CD4-positive, alpha-beta T cell treated with Interleukin-21 for 1 hour (primary cell): ENCODE measurements at places on chromosomes 12 and 14.

DNA sequence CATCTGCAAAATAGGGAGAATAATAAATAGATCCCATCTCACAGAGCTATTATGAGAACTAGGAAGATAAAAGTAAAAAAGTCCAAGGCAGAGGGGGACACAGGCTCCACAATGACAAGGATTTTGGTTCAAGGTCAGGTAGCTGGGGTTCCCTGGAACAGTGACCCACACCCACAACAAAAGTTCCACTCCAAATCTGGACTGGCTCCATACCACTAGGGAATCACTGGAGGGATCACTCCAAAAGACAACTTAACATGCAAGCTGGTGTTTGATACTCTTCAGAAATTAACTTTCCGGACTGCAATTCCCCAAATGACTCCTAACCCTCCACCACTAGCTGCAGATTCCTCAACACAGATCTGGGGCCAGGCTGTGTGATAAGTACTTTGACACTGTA lies 54.9 kb downstream of the ITPK1 start:
- no peak for DNase-seq

DNA sequence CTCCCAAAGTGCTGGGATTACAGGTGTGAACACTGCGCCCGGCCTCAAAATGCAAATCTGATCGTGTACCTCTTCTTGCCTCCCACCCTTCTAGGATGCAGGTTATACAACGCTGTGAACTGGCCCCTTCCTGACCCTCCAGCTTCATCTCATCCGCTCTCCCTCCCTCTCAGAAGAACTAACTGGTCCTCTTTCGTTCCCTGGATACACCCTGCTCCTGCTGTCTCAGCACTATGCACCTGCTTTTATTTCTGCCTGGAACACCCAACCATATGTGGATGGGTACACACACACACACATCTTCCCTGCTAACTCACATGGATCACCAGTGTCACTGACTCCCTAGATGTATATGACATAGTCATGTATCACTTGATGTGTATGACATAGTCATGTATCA lies 56.1 kb upstream of the VASH1 start:
- DNase-seq, result no peak

GRCh38 chr14:61396279-61396678 lies 74.9 kb downstream of the PRKCH start:
- no peak for DNase-seq

DNA sequence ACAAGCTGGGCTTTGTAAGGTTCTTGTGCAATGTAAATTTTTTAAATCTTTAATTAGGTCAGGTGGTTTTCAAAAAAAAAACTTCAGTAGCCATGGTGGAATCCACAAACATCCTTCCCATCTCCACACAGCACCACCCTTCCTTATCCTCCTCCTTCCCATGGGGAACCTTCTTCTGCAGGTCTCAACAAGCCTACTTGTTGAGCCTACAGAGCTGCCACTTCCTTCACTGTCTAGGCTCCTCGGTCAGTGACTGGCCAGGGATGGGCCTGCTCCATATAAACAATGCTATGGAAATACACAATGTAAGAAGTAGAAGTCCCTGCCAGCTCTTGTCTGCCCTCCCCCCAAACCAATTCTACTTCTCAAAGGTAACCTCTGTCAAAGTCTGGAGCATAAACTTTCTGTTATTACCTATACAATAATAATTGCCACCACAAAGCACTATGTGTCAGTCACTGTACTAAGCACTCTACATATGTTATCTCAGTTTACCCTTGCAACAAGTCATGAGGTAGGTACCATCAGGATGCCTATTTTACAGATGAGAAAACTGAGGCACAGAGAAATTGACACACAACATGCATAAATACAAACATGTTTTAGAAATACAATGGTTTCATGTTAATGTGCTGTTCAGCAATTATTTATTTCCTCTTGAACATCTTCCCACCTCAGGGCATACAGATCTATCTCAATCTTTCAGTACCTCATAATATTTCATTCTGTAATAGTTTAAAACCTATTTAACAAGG lies 17.4 kb downstream of the LIMA1 start:
- DNase-seq, result no peak

GRCh38 chr12:65935906-65936901 lies 111.9 kb downstream of the HMGA2 start:
- DNase-seq, result no peak

- no peak for DNase-seq
Observed at GRCh38 chr12:14399871-14400270, 34.4 kb downstream of the ATF7IP start.

DNA sequence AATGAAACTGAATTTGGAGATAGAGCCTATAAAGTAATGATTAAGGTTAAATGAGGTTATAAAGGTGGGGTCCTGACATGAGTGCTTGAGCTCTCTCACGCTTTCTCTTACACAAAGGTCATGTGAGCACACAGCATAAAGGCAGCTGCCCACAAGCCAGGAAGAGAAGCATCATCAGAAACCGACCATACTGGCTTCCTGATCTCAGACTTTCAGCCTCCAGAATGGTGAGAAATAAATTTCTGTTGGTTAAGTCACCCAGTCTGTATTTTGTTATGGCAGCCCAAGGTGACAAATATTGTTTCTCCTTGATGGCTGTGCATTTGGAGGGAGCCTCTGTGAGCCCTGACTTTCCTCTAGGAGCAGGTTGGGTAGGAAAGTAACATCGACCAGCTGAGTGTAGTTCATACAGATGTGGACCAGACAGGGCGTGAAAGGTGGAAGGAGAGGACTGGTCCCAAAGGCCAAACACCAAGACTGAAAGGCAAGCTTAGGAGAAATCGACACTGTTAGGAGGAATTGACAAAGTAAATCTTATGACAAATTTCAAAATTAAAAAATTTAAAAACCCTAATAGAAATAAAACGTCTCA lies 97.6 kb upstream of the SLC38A2 start:
- DNase-seq, result peak; percentile 37

DNA sequence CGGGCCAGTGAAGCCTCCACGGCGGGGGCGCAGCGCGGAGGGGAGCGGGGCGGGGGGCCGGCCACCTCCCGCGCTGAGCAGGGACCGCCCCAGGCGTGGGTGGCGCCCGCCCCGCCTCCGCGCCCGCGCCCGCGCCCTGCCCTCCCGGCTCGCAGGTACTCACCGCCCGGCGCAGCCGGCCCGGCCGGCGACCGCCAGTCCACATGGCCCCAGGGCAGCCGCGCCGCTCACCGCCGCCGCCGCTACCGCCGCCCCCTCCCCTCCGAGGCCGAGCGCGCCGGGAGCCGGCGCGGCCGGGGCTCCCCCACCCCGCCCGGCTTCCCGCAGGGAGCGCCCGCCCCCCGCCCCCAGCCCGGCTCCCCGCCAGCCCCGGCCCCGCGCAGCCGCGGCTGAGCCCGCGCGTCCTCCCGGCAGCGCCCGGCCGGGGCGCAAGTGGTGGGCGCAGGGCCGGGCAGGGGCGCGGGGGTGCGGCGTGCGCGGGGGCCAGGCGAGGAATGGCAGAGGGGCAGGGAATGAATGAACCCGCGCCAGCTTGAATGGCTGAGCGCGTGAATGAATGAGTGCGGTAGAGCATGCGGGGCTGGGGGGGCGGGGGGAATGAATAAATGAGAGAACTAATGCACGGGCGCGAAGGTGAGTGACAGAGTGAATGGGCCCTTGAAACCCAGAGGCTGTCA lies at the start of gene BEGAIN:
TSS of gene BEGAIN (minus strand) at position 332 of the 677 bp plus-strand sequence. CDS start at position 205, 127 bp downstream.
- DNase-seq, result no peak

DNA sequence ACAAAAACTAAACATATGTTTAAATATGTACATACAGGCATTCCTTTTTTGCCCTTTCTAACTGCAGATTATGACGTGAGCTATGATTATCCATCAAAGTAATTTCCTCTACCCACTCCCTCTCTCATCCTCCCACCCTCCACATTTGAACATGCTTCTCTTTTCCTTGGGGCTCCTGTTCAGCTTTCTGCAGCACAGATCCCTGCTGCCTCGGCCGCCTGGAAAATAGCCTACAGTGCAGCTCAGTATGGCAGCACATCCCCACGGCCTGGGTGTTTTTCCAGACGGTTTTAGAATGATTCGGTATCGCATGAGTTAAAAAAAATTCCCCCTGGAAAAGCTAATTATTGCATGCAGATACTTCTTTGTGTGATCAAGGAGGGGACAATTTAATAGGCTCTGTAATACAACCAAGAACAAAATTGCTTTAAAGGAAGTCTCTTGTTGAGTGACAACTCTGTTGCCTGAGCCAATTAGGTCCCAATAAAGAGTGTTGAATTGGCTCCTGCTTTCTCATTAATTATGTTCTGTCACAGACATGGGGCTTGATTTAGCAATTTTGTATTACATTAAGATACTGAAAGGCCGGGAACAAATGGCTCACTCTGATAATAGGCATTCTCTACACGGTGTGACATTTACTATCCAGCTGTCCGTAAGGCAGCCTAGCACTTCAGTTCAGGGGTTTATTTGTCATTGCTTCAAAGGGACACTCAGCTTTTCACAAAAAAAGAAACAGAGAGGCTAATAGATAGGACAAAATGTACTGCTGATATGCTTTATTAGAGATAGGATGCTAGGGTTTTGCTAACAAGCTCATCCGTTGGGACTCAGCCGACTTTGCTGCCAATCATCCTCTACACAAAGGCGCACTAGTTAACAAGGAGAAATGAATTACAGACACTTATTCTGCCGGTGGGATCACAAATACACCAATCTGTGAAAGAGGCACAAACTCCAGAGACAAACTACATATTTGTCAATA lies 285.8 kb upstream of the G2E3 start:
- no peak for DNase-seq

DNA sequence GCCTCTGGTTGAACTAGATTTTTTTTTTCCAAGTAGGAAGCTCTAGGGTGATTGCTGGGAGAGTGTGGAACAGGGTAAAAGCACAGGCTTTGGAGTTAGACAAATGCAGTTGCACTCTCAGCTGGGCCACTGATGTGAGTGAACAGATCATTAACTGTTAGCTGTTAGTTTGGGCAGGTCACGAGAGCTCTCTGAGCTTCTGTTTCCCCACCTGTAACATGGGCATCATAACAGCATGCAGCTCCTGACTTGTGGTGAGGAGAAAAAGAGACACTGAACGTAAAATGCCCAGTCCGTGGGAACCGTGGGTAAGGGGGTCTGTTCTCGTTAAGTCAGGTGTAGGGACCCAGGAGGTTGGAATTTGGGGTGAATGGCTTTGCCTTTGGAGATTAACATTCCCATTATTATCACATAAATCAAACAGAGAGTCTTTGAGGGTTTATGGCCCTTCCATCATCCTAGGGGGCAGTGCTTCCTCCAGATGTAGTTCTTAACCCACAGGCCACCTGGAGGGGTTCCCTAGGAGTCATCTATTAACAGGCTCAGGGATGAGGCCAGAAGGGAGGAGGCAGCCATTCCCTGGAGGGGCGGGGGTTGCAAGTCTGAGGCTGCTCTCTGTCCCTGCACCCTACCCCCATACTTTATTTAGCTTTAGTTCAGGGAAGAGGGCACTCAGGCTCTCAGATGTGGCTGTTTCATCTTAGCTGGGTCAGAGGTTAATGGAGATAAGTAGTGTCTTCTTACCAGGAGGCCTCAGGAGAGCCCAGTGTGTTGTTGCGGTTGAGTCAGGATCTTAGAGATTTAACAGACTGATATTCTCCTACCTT lies 135.2 kb downstream of the DACT1 start:
- DNase-seq, result no peak

- no peak for DNase-seq
Observed at GRCh38 chr14:97359341-97359740, 562.2 kb downstream of the VRK1 start.

GRCh38 chr12:93785249-93786010 lies 108.3 kb downstream of the CRADD start:
- peak; percentile 36 for DNase-seq

- DNase-seq, result peak; percentile 89
Observed at GRCh38 chr12:121590476-121591143, 9.8 kb upstream of the KDM2B start.

DNA sequence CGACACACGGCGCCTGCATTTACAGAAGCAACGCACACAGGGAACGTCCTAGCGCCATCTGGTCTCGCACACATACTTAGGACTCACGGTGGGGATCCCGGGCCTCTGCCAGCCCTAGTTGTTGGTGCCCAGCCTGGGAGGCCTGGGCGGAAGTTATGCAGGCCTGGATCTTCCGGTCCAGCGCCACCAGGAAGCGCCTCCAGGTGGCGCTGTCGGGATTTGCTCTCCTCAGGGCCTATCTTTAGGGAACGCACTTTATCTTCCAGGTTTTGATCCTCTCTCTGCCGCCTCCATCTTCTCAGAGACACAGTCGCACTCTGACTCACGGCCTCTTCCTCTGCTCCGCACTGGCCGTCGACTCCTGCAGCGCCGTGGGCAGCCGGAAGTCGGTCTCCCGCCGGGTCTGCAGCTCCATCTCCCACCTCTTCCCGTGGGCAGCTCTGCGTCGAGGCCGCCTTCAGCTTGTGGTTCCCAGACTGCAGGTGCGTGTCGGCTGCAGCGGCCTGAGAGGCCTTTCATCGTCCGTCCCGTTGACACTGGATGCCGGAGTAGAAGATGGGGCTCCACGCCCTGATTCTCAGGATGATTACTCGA lies 760.4 kb downstream of the TMEM121 start:
- peak; percentile 16 for DNase-seq

DNA sequence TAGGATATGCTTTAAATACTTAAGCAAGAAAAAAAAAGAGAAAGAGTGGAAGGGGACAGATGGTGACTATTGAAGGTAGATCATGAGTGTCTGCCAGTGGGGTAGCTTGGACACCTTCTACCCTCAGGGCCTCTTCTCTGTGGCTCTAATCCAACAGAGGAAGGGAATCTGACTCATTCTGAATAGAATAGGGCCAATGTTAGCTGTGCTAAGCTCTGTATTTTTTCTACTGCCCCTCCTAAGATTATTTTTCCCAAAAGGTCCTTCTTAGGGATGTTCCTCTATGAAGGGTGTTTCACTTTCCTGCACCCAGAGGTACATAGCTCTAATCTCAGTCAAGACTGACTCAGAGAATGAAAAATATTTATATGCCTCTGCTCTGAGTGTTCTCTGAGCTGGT lies 25.6 kb downstream of the UNC79 start:
- no peak for DNase-seq
